ENCODE measurements at places on chromosomes 5 and 9. TPM values are rescaled to one million over a fixed set of nuclear protein-coding genes. Genes with fewer than 3 reads are reported as not detected.
A peak's percentile ranks its signal among the peaks of the same experiment; 100 is the strongest.

DNA sequence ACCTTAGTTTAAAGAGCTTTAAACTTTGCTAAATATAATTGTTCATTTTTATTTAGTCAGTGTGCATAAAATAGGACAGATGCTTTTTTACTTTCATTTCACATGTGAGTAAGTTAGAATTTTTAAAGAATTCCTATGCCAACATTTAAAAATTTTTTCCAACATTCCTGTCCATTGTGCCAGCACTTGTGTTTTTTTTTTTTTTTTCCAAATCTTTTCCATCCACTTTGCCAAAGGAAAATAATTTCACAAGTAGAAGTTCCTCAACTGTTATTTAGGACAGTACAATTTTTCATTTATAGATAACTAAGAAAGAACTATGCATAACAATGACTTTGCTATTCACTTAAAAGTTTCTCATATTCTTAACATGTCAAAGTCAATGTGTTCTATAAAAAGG is 189.5 kb downstream of the ADAMTS6 start:
- no peak for DNase-seq

GRCh38 chr9:118992813-118993794 is 376.1 kb downstream of the BRINP1 start:
- peak; percentile 40 for DNase-seq

- no peak for DNase-seq
Observed at GRCh38 chr9:132459661-132460060, 49.6 kb downstream of the CFAP77 start.

DNAJA1 gene
- 82.7 TPM for total RNA-seq

ACER2 gene
- total RNA-seq: 3.2 TPM

SLC46A2 gene
- not detected for total RNA-seq

C9orf50 gene
- total RNA-seq: not detected

CTSV gene
- total RNA-seq: 1.9 TPM
